ENCODE measurements at places on chromosomes 4 and X.

- peak; percentile 65 for DNase-seq
Measured at GRCh38 chr4:6362896-6363295, 93.2 kb downstream of the WFS1 start.

- DNase-seq: peak; percentile 10
Measured at GRCh38 chr4:32189130-32189529, 1469.0 kb downstream of the PCDH7 start.

GRCh38 chr4:86935853-86936733 lies 1.3 kb downstream of the AFF1 start:
- peak; percentile 68 for DNase-seq

DNA sequence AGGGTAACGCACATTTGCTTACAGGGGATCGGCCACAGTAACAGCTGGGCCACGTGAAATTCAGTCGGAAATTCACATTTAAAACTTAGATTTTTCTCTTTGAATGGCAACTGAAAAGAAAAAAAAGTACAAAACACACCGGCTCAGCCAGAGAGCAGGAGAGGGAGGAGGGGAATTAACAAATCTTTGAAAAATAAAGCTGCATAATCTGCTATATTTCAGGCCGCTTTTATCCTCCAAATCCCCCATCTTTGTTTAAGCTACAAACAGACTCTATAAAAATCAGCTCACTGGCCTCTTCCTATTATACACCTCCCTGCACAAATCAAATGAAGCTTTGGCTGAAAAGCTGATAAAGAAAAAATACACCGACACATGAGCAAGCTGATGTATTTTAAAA lies 169.1 kb downstream of the LDB2 start:
- no peak for DNase-seq

- no peak for DNase-seq
Measured at GRCh38 chr4:77819404-77819842, 255 bp upstream of the CNOT6L start.

Data from stomach (tissue), 19 donors.